Peyer's patch (tissue), 4 donors: ENCODE measurements at places on chromosomes 5 and 9. TPM values are rescaled to one million over a fixed set of nuclear protein-coding genes. Genes with fewer than 3 reads are reported as not detected.

Gene NFIB
- 89.7 TPM for total RNA-seq

GRCh38 chr9:115157245-115157674, 39.3 kb upstream of the TNC start:
- H3K4me1 ChIP-seq = no peaks in the 10 kb centered on the region
- no peaks in the 10 kb centered on the region for H3K36me3 ChIP-seq
- no peak overlapping the region for H3K27ac ChIP-seq
- H3K27me3 ChIP-seq = no peaks in the 10 kb centered on the region
- no peak for DNase-seq

DNA sequence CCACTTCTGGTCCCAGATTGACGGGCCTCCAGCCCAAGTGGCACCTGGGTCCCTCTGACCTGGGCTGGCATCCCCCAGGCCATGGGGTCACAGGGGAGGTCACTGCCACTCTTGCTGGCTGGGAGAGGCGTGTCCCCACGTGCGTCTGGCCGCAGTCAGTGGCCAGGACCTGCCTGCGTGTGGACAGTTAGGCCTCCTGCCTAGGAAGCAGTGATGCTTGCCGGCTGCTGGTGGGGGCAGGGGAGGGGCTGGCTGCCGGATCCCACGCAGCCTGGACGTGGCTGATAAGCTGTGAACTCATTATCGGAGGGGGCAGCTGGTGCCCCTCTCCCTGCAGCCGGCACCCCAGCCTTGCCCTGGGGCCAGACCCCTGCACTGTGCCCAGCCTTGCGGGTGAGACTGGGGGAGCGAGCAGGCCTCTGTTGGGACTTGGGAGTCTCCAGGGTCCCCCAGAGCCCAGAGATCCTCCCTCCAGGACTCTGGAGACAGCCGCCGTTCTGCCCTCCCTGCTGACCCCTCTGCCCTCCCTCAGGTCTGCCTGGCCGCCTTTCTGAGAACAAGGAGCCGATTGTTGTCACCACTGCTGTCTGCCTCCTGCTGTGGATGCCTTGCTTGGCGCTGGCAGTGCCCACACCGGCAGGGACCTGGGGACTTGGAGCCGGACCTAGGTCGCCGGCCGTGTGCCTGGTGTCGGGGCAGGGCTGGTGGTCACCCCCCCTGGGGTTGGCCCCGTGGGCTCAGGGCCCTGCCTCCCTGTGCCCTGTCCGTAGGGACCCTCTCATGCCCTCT, 12.3 kb downstream of the RXRA start:
- H3K27me3 ChIP-seq = no peaks in the 10 kb centered on the region
- H3K36me3 ChIP-seq = no peaks in the 10 kb centered on the region
- H3K4me3 ChIP-seq = no peak overlapping the region
- H3K4me1 ChIP-seq = peaks cover 99% of the 10 kb centered on the region
- peak overlapping the region; percentile 49 for H3K27ac ChIP-seq

Gene TPPP
- 17.4 TPM for total RNA-seq

- DNase-seq = no peak
- no peak overlapping the region for H3K4me3 ChIP-seq
- H3K27ac ChIP-seq = no peak overlapping the region
- H3K4me1 ChIP-seq = no peaks in the 10 kb centered on the region
Observed at GRCh38 chr9:101477736-101478135, 42.2 kb upstream of the ALDOB start.

- H3K27me3 ChIP-seq = no peaks in the 10 kb centered on the region
- H3K4me1 ChIP-seq = no peaks in the 10 kb centered on the region
- H3K27ac ChIP-seq = no peak overlapping the region
- no peaks in the 10 kb centered on the region for H3K36me3 ChIP-seq
- no peak for DNase-seq
- no peak overlapping the region for H3K4me3 ChIP-seq
Observed at GRCh38 chr5:38642189-38642911, 85.9 kb upstream of the LIFR start.

DNA sequence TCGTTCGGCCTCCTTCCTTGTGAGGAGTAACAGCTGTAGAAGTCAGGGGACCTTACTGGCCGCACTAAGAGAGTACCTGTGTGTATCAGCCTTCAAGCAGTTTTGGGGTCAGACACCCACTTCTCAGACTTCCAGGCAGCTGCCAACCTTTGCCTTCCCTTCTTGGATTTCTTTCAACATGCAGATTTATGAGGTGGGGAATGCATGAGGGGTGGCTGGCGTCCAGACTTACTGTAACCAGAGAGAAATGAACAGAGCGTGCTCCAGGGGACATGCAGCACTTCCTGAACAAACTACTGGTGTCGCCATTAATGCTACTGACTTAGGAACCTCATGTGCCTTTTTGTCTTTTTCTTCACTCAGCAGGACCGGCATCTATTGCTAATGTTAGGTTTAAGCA, 46.7 kb downstream of the INSYN2B start:
- no peak overlapping the region for H3K27ac ChIP-seq
- no peak overlapping the region for H3K4me3 ChIP-seq
- H3K27me3 ChIP-seq = no peaks in the 10 kb centered on the region
- H3K4me1 ChIP-seq = no peaks in the 10 kb centered on the region

Gene NSUN2
- total RNA-seq = 56.7 TPM

DNA sequence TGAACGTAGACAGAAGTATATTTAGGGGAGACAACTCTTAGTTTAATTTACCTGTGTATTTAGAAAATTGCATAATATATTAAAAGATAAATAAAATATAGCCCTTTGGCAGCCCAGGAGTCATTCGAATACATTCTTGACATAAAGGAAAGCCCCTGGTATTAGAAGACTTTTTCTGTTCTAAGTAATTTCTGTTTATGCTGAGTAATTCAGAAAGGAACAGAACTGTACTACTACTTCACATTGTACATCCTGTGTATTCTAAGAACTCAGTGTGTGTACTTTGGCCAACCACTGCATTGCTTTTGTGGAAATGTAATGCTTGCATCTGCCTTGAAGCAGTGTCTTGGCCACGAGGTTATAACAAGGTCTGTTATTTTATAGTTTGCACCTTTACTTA, 136.4 kb downstream of the KDM4C start:
- no peak overlapping the region for H3K4me3 ChIP-seq
- no peak for DNase-seq
- no peaks in the 10 kb centered on the region for H3K4me1 ChIP-seq
- H3K27me3 ChIP-seq = no peaks in the 10 kb centered on the region

GRCh38 chr9:124412228-124412575, 3.0 kb downstream of the PSMB7 start:
- no peaks in the 10 kb centered on the region for H3K27me3 ChIP-seq
- H3K4me3 ChIP-seq = no peak overlapping the region
- no peak overlapping the region for H3K27ac ChIP-seq
- DNase-seq = no peak

GRCh38 chr5:80600943-80601693, 31.0 kb upstream of the ANKRD34B start:
- no peak for DNase-seq
- H3K27me3 ChIP-seq = no peaks in the 10 kb centered on the region
- no peak overlapping the region for H3K27ac ChIP-seq
- H3K36me3 ChIP-seq = no peaks in the 10 kb centered on the region

- H3K27ac ChIP-seq = no peak overlapping the region
- no peak overlapping the region for H3K4me3 ChIP-seq
- no peak for DNase-seq
- H3K4me1 ChIP-seq = no peaks in the 10 kb centered on the region
Observed at GRCh38 chr5:54385994-54386393, 69.5 kb upstream of the HSPB3 start.

DNA sequence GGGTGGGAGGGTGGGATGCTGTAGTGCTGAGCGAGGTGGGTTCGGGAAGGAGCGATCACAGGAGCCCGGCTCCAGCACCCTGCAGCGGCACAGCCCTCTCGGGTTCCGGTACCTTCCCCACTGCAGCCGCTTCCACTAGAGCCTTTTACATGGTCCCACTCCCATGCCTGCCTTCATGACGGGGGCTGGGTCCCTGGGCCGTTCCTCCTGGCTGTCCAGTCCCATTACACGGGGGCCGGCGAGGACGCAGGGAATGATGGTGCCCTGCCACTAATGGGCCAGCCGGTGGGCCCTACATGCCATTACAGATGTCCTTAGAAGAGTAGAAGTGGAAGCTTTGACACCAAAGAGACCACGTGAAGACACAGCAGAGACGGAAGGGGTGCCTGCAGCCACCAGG, 104.6 kb upstream of the PPP1R26 start:
- no peaks in the 10 kb centered on the region for H3K4me1 ChIP-seq
- no peak overlapping the region for H3K27ac ChIP-seq
- no peaks in the 10 kb centered on the region for H3K36me3 ChIP-seq
- no peaks in the 10 kb centered on the region for H3K27me3 ChIP-seq
- no peak overlapping the region for H3K4me3 ChIP-seq

Gene TOR4A
- 38.5 TPM for total RNA-seq

Gene PCSK1
- total RNA-seq = 6.6 TPM

Gene STPG3
- total RNA-seq = not detected

DNA sequence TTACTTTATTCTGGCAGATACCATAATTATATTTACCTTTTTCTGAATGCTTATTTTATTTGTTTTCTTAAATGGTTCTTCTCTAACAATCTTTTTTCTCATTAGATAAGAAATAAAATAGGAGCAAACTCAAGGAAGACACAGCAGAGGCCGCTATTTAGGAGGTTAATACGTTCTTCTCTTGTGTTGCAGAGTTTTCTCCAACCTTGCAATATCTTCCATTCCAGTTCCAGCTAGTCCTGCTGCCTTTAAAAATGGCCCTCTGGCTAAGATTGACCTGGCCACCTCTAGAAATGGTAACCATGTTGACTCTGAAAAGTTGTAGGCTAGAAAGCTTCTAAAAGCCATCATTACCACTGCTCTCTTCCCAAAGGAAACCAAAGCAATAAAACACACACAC, 718.8 kb downstream of the MAT2B start:
- H3K36me3 ChIP-seq = no peaks in the 10 kb centered on the region
- no peaks in the 10 kb centered on the region for H3K4me1 ChIP-seq
- no peak overlapping the region for H3K4me3 ChIP-seq
- no peak overlapping the region for H3K27ac ChIP-seq
- no peaks in the 10 kb centered on the region for H3K27me3 ChIP-seq
- no peak for DNase-seq

GRCh38 chr5:94423411-94423810, 195.0 kb downstream of the KIAA0825 start:
- no peaks in the 10 kb centered on the region for H3K27me3 ChIP-seq
- H3K27ac ChIP-seq = no peak overlapping the region
- no peaks in the 10 kb centered on the region for H3K36me3 ChIP-seq
- no peak for DNase-seq

Gene SAPCD2
- 5.6 TPM for total RNA-seq

Gene COL5A1
- total RNA-seq = 17.1 TPM

- H3K4me1 ChIP-seq = no peaks in the 10 kb centered on the region
- DNase-seq = no peak
- no peaks in the 10 kb centered on the region for H3K36me3 ChIP-seq
- H3K27me3 ChIP-seq = no peaks in the 10 kb centered on the region
- no peak overlapping the region for H3K27ac ChIP-seq
- no peak overlapping the region for H3K4me3 ChIP-seq
Observed at GRCh38 chr5:86542532-86542931, 75.2 kb upstream of the COX7C start.

Gene PRDM9
- not detected for total RNA-seq

Gene PIP5K1B
- 57.0 TPM for total RNA-seq

Gene CCDC183
- 16.6 TPM for total RNA-seq

DNA sequence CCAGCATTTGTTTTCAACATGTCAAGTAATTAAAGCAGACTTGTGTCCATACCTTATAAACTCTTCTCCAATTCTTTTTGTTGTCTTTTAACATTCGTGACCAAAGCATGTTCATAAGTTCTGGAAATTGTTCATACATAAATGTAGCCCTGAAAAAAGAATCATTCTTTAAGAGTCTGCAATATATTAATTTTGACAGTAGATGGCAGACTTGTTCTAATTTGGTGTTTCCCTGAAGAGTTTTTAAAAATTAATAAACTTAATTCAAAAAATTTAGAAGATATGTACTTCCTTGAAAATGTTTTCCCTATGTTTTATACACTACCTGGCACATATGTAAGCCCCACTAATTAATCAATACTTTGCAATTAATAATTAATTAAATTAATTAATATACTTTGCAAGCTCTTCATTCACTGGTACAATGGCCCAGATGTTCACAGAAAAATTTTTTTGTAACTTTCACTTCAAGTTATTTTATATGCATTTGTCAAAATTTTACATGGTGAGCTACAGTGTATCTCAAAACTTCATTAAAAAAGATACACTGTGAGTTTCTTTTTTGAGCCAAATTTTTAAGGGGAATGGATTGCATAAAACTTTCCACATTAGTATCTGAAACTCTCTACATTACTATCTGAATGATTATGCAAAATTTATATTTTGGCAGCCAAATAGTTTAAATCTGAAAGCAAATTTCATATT, 42.1 kb downstream of the CLINT1 start:
- H3K27me3 ChIP-seq = no peaks in the 10 kb centered on the region
- DNase-seq = no peak
- no peak overlapping the region for H3K27ac ChIP-seq
- H3K4me1 ChIP-seq = no peaks in the 10 kb centered on the region
- H3K4me3 ChIP-seq = no peak overlapping the region
- no peaks in the 10 kb centered on the region for H3K36me3 ChIP-seq

Gene LECT2
- not detected for total RNA-seq

Gene ST8SIA4
- total RNA-seq = 1.6 TPM

DNA sequence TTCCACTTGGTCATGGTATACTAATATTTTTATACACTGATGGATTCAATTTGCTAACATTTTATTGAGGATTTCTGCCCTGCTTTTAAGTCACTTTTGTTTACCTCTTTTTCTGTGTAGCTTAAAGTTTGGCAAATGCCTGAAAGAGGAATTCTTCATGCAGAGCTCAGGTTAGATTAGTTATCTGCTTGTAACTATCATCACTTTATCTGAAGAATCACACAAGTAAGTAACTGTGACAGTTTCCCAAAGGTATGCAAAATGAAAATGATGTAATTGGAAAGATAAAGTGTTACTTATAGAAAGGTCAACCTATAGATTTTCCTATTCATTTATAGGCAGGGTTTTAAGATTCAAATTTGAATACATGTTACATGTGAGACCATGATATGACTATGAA, 188.8 kb upstream of the ACTBL2 start:
- no peak overlapping the region for H3K4me3 ChIP-seq
- no peaks in the 10 kb centered on the region for H3K36me3 ChIP-seq
- H3K4me1 ChIP-seq = no peaks in the 10 kb centered on the region
- no peak for DNase-seq
- H3K27me3 ChIP-seq = no peaks in the 10 kb centered on the region

Gene FAM78A
- total RNA-seq = 0.95 TPM

GRCh38 chr5:117242028-117242427, 667.4 kb upstream of the SEMA6A start:
- H3K27me3 ChIP-seq = no peaks in the 10 kb centered on the region
- H3K27ac ChIP-seq = no peak overlapping the region
- no peak overlapping the region for H3K4me3 ChIP-seq

GRCh38 chr9:86700629-86701028, 246.7 kb downstream of the GAS1 start:
- no peaks in the 10 kb centered on the region for H3K27me3 ChIP-seq
- H3K4me3 ChIP-seq = no peak overlapping the region
- H3K36me3 ChIP-seq = no peaks in the 10 kb centered on the region
- no peak for DNase-seq

Gene ACOT12
- total RNA-seq = not detected

GRCh38 chr9:130432362-130432761, 12.4 kb upstream of the ASS1 start:
- H3K36me3 ChIP-seq = no peaks in the 10 kb centered on the region
- no peak overlapping the region for H3K4me3 ChIP-seq
- no peaks in the 10 kb centered on the region for H3K27me3 ChIP-seq
- no peak overlapping the region for H3K27ac ChIP-seq
- H3K4me1 ChIP-seq = peaks cover 18% of the 10 kb centered on the region
